T-helper 17 cell (primary cell): ENCODE measurements at places on chromosomes 7 and 10. TPM values are rescaled to one million over a fixed set of nuclear protein-coding genes. Genes with fewer than 3 reads are reported as not detected.

Gene ARMC3
- 5.0 TPM for total RNA-seq

GRCh38 chr10:77037735-77038403, 599.7 kb downstream of the KCNMA1 start:
- no peaks in the 10 kb centered on the region for H3K36me3 ChIP-seq
- peak overlapping the region; percentile 63 for H3K27ac ChIP-seq
- no peak for DNase-seq
- H3K4me3 ChIP-seq = no peak overlapping the region
- peaks cover 10% of the 10 kb centered on the region for H3K27me3 ChIP-seq
- peaks cover 8% of the 10 kb centered on the region for H3K4me1 ChIP-seq

- no peaks in the 10 kb centered on the region for H3K36me3 ChIP-seq
- H3K27ac ChIP-seq = no peak overlapping the region
- H3K4me1 ChIP-seq = peaks cover 2% of the 10 kb centered on the region
- no peak overlapping the region for H3K4me3 ChIP-seq
Observed at GRCh38 chr10:79452174-79452611, 6.8 kb upstream of the ZCCHC24 start.

GRCh38 chr10:132136097-132136521, 50.6 kb upstream of the DPYSL4 start:
- no peak for DNase-seq
- no peak overlapping the region for H3K4me3 ChIP-seq
- no peaks in the 10 kb centered on the region for H3K36me3 ChIP-seq
- no peak overlapping the region for H3K27ac ChIP-seq
- H3K4me1 ChIP-seq = peaks cover 2% of the 10 kb centered on the region

- H3K36me3 ChIP-seq = peaks cover 3% of the 10 kb centered on the region
- H3K4me1 ChIP-seq = peaks cover 40% of the 10 kb centered on the region
- peak overlapping the region; percentile 5 for H3K27ac ChIP-seq
- H3K27me3 ChIP-seq = no peaks in the 10 kb centered on the region
- no peak for DNase-seq
- H3K4me3 ChIP-seq = no peak overlapping the region
Observed at GRCh38 chr7:127786184-127786583, 134.2 kb downstream of the SND1 start.

DNA sequence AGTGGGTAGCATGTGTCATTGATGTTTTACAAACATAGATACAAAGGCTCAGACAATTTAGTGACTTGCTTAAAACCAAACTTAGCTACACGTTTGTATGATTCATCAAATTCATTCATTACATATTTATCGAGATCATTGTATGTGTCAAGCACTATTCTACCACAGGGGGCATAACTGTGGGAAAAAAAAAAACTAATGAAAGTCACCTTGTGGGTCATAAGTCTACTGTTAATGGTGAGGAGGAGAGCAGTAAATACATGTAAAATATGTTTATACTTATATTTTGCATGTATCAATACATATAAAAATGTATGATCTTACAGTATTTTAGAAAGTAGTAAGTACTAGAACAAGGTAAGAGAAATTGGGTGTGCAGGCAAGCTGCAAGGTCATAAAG, 933.8 kb downstream of the IPMK start:
- H3K4me1 ChIP-seq = no peaks in the 10 kb centered on the region
- no peaks in the 10 kb centered on the region for H3K27me3 ChIP-seq
- no peak overlapping the region for H3K27ac ChIP-seq
- DNase-seq = no peak
